ENCODE measurements at places on chromosomes 6 and 20.

GRCh38 chr20:58177799-58178198 is 50.7 kb downstream of the ANKRD60 start:
- no peak for DNase-seq

DNA sequence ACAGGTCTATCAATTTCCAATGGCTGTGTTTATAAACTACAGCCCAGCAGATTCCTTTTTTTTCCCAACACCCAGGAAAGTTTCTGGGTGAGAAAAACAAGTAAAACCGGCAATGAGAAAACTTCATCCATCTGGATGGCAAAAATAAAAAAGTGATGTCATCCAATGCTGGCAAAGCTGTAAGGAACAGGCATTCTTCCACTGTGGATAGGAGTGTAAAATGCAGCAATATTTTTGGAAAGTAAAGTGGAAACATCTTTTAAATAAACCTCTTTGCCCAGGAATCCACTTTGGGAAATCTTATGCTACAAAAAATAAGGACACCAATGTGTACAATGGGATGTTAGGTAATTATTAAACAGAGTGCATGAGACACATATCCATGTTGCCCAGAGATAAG is 102.1 kb upstream of the NT5E start:
- DNase-seq: no peak

DNA sequence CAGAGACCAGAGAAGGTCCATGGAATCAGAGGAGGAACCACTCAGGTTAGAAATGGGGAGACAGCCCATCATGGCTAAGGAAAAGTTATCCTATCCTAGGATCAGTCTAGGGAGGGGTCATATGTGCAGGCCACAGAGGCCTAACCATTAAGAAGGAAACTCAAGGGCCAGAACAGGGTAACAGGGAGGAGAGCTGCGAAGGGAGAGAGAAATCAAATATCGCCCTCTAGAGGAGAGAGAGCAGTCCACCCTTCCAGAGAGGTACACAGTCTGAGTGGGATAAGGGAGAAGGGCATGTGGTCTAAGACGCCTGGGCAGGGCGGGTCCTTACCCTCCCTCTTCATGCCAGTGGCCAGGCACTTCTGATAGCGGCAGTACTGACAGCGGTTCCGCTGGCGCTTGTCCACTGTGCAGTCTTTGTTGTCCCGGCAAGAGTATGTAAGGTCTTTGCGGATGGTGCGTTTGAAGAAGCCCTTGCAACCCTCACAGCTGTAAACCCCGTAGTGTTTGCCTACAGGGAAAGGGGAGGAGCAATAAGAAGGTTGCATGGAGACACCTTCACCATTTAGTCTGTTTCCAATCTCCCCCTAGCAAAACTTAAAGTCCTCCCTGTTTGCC is 2.9 kb downstream of the RXRB start:
- DNase-seq: peak; percentile 66

DNA sequence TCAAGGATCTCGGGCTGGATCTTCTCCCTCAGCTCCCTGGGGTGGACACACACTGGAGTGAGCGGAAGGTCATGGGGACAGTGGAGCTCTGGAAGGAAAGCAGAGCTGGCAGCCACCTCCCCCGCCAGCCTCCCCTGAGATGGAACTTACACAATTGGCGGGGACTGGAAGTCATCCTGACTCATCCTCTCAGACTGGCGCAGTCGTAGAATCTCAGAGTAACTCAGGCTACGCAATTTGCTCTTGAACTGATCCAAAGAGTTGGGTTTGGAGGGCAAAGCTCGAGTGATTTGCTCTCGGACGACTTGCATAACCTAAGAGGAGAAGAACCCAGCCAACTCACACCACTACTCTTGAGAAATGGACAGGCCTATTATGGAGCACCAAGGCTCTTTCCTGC is 34.8 kb downstream of the ELMO2 start:
- no peak for DNase-seq

DNA sequence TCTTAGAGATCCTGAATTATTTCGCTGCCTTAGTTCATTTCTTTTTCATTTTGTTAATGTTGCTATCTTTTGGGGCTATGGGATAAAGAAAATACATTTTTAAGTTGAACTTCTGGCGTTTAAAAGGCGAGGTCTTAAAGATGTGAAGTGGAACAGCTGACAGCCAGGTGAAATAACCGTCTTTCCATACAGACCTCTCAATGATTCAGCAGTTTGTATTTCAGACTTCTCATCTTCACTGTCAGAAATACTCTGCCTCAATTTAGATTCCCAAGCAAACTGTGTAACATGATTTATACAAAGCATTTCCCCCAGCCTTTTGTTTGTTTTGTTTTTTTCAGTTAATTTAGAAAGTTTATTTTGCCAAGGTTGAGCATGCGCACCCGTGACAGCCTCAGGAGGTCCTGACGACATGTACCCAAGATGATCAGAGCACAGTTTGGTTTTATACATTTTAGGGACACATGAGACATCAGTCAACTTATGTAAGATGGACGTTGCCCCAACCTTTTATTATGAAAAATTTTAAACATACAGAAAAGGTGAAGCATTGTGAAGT is 40.0 kb downstream of the SLC9A8 start:
- no peak for DNase-seq

GRCh38 chr6:132084811-132085509 is 133.8 kb upstream of the CCN2 start:
- no peak for DNase-seq

DNA sequence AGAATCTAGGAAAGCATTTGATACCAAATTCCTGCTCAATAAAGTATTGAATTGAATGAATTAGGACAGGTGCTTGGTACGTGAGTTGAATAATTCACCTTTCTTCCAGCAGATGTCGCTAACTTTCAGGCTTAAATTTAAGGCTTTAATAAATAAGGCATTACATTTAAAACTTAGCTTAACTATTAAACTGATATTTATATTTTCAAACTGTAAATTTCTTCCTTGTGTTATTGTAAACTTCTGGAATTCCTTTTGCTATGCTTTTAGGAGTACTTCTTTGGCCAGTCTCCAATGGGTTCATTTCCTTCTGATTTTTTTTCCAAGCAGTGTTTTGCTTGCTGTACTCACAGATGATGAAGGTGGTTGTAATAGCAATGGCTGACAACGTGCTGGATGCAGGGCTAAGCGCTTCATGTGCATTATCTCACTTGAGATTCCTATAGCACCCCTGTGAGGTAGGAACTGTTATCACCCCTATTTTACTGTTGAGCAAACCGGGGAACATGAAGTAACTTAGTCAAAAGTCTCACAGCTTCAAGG is 71.3 kb upstream of the SLC2A12 start:
- peak; percentile 94 for DNase-seq

DNA sequence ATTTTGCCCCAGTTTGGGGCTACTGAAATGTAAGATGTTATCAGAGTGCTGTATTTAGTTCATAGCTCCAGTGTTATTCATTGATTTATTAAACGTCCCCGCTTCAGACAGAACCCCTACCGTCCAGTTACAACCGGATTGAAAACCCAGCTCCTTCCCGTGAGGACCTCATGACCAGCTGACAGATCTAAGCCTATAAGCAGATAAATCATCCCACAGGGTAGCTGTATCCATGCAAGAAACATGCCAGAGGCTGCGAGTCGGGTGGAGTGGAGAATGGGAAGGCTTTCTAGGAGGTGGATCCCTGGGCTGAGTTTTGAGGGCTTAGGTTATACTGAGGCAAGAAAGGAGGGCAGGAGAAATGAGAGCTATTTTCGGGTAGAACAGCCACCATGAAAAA is 260.0 kb downstream of the ARID1B start:
- DNase-seq: no peak

- DNase-seq: peak; percentile 88
Observed at GRCh38 chr20:44960103-44960852, at the start of gene TOMM34. Gene TOMM34 (minus strand): TSS chr20:44960397. CDS start chr20:44960333, 64 bp downstream.

- DNase-seq: peak; percentile 81
Observed at GRCh38 chr20:47392015-47392720, 35.7 kb upstream of the ZMYND8 start.

- DNase-seq: no peak
Observed at GRCh38 chr6:127918506-127919427, 17.9 kb upstream of the THEMIS start.

All from HCT116 (cell line).